NCI-H2171 treated with DMSO at 0.1 percent for 48 hours (cell line): ENCODE measurements at places on chromosomes 3 and 15.

DNA sequence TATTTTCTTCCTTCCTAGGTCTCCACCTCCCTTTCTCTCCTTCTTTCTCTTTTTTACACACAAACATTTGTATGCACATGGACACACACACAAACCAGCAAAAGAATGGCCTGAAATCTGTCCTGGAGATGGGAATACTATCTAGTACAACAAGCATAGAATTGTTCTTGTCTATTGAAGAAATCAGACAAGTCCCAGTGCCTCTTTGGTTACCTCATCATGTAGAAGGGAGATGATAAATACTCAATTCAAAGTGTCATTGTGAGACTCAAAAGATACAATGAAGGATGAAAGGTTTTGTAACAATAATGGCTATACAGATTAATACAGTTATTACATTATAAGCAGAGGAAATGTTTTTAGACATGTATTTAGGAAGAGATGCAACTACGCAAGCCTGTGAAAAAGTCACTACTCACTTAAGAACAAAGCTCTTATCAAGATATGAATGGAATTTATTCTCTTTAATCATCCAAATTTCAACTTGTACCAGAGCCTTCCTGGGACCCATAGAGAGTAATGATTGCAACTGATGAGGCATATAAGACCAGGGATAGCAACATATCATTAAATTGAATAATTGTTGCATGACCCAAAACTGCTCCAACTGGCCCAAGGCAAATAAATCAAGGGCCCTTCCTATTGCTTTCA, 43.2 kb downstream of the P3H2 start:
- no peak for DNase-seq

- no peak for DNase-seq
These were observed 1.5 kb downstream of the DUSP7 start for GRCh38 chr3:52054661-52055511.

DNA sequence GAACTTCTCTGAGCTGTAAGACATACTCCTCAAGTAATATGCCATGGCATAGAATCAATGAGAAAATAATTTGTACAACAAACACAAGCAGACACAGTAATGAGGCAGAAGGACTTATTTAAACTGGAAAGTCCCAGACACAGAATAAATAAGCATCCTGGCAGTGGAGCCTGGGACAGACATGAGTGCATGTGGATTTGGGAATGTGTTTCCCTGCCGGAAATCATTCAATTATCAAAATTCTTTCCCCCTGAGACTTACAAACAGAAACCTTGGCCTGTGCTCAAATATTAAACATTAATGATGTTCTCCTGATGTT, 520.1 kb downstream of the ROBO1 start:
- no peak for DNase-seq

DNA sequence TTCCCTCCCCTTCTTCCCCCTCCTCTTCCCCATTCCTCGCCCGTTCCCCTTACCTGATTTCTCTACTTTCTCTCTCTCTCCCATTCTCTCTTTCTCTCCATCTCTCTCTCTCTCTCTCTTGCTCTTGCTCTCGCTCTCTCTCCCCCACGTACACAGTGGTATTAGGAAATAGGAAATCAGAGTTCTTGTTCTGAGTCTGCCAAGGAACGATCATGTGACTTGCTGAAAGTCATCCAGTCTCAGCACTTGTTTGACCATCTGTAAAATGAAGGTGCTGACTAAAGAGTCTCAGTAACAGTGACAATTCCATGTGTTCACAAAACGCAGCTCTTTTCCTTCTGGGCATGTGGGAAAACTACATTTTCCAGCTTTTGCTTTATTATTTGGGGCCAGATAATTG, 445.0 kb upstream of the TGFBR2 start:
- DNase-seq: no peak

GRCh38 chr3:150970665-150971324, 1.7 kb downstream of the CLRN1 start:
- no peak for DNase-seq

DNA sequence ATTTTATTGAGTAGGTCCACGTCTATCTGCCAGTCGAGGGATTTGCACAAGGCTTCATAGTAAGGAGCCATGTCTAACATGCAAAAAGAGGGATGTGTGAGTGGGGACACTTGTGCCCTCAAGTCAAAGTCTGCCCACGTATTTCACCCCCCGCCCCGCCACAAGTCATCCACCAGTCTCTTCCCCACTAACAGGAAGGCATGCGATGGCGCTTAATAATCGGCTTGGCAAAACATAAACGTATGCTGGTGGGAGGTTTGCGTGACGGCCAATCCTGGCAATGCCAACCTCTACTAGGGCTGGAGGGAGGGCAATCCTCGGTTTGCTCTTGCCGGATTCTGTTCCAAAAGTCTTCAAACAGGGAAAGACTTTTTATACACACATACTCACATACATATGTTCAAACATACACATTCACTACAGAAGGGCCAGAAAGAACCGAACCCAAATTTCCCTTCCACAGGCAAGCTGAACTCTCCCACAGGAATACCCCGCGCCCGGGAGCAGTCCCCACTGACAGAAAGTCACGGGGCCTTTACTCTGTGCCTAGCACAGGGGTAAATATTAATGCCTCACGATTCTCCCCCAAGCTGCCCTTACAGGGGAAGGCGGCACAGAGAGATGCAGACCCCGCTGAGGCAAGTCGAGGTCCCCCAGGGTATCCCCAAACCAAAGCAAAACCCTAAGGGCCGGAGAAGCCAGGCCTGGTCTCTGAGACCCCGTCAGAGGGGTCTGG, 675 bp downstream of the PSMD6 start:
- DNase-seq: no peak

- DNase-seq: no peak
These were observed 391.4 kb upstream of the FRG2C start for GRCh38 chr3:75272691-75273090.

- DNase-seq: no peak
These were observed 86.3 kb downstream of the TMEM108 start for GRCh38 chr3:133124511-133124910.

DNA sequence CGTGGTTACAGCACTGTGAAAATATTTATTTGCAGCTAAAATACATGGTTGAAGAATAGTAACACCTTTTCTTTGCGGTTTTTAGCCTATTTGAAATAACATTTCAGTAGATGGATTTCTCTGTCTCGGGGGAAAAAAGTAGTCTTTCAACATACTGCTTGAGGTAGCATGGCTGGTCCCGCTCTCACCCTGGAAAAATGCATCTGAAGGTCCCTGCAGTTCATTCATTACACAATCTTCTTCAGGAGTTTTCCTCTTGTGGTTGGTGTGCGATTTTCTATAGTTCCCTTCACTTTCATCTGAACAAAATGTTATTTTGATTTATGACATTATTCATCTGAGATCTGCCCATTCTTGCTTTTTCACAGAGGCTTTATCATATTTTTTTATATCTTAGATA, 75.9 kb downstream of the STRIT1 start:
- no peak for DNase-seq

DNA sequence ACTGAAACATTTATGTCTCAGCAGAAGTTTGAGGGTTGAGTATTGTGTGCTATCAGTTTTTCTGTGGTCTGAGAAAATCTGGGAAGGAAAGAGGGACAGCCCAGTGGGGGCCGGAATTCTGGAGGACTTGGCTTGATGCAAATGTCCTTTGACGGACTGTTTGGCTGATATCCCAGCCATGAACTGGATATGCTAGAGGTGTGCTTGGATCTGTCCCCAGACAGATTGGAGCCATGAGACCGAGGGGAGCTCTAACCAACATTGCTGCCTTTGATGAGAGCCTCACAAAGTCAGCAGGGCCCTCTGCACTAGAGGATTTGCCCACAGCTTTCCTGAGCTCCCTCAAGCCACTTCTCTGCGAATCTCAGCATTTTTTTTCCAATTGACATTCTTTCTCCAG, 405.6 kb downstream of the NTRK3 start:
- no peak for DNase-seq

GRCh38 chr3:134886991-134887390, 91.9 kb downstream of the EPHB1 start:
- DNase-seq: no peak

GRCh38 chr3:112814266-112814665, 32.4 kb downstream of the CD200R1L start:
- no peak for DNase-seq

GRCh38 chr3:134094491-134094890, 64.8 kb upstream of the SLCO2A1 start:
- no peak for DNase-seq

GRCh38 chr15:79124388-79124787, 33.8 kb upstream of the RASGRF1 start:
- DNase-seq: no peak

- DNase-seq: peak; percentile 4
These were observed 20.8 kb downstream of the UBE2E1 start for GRCh38 chr3:23826382-23827064.

DNA sequence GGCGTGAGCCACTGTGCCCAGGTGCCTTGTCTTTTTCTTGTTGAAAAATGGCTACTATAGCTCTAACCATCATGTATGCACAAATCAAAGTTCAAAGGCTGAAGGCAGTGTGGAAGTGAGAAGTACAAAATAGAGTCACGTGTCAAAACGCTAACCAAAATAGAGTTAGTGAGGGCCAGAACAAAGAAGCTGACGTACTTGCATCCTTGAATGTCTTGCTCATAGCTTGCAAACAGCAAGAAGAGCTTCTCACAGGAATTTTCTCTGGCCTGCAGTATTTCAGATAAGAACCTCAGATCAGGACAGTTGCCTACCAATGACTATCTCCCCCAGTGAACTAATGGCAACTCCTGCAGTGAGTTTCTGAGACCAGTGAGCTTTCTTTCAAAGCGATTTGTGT, 713.5 kb downstream of the GRM7 start:
- no peak for DNase-seq

GRCh38 chr15:65329984-65330735, 25.7 kb downstream of the RNU5B-1 start:
- no peak for DNase-seq

- DNase-seq: no peak
These were observed 201.9 kb downstream of the WNT5A start for GRCh38 chr3:55285156-55285555.

- DNase-seq: no peak
These were observed 228 bp downstream of the GLT8D1 start for GRCh38 chr3:52705438-52705687.

GRCh38 chr3:170485696-170486095, 67.0 kb downstream of the CLDN11 start:
- no peak for DNase-seq

DNA sequence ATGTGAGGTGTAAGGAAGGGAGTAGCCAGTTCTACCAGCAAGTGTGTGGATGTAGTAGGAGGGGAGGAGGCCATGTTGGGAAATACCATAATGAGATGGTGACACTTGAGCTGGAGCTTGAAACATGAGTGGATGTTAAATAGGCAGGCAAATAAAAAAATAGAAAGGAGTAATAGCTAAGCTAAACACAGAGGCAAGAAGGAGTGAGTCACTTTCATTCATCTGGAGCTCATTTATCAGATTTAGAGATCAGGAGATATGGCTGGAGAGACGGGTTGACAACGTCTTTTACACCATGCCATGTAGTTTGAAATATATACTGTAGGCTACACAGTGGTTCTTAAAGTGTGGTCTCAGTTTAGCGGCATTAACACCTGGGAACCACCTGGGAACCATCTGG, 390.5 kb downstream of the DIPK2A start:
- DNase-seq: peak; percentile 31

GRCh38 chr3:24443476-24443875, 51.2 kb downstream of the THRB start:
- no peak for DNase-seq

DNA sequence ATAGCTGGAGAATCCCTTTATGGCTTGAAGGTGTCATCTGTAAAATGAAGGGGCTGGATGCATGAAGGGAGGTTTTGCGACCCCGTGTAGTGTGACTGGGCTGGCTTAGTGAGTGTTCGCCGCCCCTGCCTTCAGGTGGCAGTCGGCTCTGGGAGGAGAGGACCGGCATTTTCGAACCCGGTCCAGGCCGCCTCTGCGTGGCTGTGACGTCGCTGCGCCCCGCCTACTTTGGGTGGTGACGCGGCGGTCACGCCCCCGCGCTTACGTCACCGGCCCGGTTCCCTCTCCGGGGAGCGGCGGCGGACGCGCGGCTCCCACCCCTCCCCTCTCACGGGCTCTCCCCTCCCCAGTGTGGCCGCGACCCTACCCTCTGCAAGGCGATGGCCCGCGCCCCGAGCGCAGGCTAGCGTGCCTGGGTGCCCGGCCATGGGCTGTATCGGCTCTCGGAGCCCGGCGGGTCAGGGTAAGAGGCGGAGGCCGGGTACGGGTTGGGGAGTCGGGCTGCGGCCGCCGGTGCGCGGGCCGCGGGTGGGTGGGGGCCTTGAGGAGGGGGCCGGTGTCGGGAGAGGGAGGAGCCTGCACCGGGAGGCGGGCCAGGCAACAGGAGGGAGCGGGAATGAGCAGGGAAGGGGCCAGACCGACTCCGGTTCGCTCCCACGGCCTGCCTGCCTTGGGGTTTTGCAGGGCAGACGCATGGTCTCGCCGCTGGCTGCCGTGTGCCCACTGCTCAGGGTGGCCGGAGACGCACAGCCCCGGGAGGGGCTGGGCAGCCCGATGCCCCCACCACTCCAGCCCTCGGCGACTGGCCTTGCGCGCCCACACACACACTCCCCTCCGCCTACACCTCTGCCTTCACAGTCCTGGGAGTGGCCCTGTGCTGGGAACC, 1.5 kb upstream of the FAM131A start:
- DNase-seq: peak; percentile 77

GRCh38 chr3:31721676-31722075, 189.0 kb downstream of the STT3B start:
- DNase-seq: no peak

DNA sequence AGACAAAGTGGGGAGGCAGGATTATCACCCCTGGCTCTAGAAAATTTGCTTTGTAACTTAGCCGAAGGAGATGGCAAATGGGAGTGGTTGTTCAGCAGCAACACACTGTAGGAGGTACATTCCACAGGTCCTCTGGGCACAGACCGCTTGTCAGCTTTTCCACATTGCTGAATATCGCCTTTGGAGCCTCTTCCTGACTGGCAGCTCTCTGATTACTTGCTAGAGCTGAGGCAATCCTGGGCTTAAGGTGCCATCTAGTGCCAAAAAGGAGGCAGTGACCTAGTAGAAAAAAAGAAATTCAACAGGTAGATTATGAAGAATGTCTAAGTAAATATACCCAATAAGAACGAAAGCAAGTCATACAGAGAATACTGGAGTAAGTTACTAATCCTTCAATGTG, 13.1 kb upstream of the SCN5A start:
- DNase-seq: peak; percentile 65

DNA sequence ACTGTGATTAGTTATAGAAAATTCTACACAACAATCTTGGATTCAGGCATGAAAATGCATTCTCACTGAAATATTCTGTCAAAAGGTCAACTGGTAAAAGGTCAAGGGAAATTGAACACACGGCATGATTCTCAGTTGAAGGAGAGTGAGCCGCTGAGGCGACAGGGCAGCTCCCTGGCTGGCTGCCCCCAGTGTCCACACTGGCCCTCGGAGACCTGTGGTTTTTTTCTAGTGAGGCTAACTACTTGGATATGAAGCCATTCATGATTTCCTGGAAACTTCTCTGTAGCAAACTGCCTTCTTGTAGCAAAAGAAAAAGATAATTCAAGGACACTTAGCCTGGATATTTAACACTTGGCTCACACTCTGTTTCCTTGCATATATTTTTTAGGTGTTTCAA, 37.2 kb downstream of the AADACL2 start:
- DNase-seq: no peak
